Cerebellum (tissue), 4 donors: ENCODE measurements at places on chromosomes 11 and 22. TPM values are rescaled to one million over a fixed set of nuclear protein-coding genes. Genes with fewer than 3 reads are reported as not detected.

The DRD2 gene
- 0.54 TPM for total RNA-seq

The ZP1 gene
- not detected for total RNA-seq

The LMNTD2 gene
- total RNA-seq, result not detected

The DDI1 gene
- not detected for total RNA-seq

The CABP4 gene
- 0.27 TPM for total RNA-seq

The HTR3B gene
- total RNA-seq, result 0.27 TPM

The APOL6 gene
- total RNA-seq, result 1.2 TPM

The CD248 gene
- 5.2 TPM for total RNA-seq

The OR8G5 gene
- not detected for total RNA-seq

The POTEH gene
- not detected for total RNA-seq

The CDC42BPG gene
- 1.4 TPM for total RNA-seq

The SEZ6L gene
- total RNA-seq, result 96.7 TPM

The TSSK2 gene
- total RNA-seq, result not detected

The SLC22A6 gene
- 7.2 TPM for total RNA-seq

The TEX12 gene
- 0.54 TPM for total RNA-seq

The F2 gene
- total RNA-seq, result 0.18 TPM
